DMS 273 treated with DMSO at 0.1 percent for 48 hours (cell line): ENCODE measurements at places on chromosomes 7 and 10.
A peak's percentile ranks its signal among the peaks of the same experiment; 100 is the strongest.

- DNase-seq = no peak
Measured at GRCh38 chr7:90163534-90163933, 9.3 kb downstream of the STEAP1 start.

- DNase-seq = no peak
Measured at GRCh38 chr7:34452363-34452762, 205.7 kb upstream of the NPSR1 start.

DNA sequence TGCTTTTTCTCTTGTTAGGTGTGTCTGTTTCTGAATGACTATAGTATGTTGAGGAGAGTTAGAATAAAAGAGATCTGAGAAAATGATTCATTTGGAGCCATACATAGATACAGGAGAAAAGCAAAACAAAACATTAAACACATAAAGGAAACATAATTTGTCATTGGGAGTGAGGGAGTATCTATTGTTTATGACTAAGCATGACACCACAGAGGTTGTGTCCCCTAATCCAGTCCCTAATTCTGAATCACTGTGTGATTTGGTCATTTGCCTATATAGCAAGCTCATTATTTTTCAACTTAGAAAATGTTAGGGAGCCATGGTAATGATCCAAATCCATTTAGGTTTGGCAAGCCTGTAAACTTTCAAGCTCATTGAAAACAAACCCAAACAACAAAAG, 132.3 kb upstream of the BMPER start:
- DNase-seq = no peak

- DNase-seq = no peak
Measured at GRCh38 chr10:494149-494542, 195.3 kb downstream of the DIP2C start.

GRCh38 chr7:79806161-79806734, 328.4 kb upstream of the GNAI1 start:
- no peak for DNase-seq

DNA sequence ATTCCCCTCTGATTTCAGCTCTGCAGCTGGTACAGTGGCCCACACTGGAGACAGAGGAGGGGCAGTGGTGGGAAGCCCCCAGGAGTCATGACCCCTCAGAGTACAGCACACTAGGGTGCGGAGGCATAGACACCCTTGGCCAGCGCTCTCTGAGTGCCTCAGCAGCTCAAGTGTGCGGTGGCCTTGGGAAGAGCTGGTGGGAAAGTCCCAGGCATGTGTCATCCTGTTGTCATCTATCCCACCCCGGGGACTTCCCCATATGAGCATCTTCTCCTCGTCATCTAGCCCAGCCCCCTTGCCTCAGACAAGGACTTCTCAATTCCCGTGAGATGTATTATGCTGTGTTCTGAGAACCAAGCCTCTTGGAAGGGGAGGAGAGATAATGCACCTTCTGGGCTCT, 15.6 kb upstream of the PPIF start:
- no peak for DNase-seq

GRCh38 chr10:96124230-96125141, 5.6 kb upstream of the ZNF518A start:
- no peak for DNase-seq

DNA sequence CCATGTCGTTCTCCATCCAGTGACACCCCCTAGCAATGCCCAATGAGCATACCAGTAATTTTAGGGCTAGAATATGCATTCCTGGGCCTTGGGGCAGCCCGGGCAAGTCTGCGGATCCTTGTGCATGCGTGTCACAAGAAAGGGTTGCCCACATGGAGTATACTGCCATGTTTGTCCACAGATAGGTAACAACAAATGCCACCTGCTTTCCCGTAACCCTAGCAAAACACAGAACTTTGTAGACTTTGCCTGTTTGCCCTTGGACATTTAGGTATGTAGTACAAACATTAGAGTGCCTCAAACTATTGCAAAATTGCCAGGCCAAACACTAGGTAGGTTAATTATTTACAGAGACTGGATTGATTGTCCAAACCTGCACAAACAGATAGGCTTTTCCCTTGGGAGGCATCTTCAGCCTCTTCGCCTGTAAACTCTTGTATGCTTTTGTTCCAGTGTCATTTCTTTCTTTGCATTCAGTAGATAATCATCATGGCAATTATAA, 117.0 kb downstream of the ADCY1 start:
- DNase-seq = no peak

GRCh38 chr10:125591886-125592285, 91.1 kb downstream of the TEX36 start:
- DNase-seq = no peak

DNA sequence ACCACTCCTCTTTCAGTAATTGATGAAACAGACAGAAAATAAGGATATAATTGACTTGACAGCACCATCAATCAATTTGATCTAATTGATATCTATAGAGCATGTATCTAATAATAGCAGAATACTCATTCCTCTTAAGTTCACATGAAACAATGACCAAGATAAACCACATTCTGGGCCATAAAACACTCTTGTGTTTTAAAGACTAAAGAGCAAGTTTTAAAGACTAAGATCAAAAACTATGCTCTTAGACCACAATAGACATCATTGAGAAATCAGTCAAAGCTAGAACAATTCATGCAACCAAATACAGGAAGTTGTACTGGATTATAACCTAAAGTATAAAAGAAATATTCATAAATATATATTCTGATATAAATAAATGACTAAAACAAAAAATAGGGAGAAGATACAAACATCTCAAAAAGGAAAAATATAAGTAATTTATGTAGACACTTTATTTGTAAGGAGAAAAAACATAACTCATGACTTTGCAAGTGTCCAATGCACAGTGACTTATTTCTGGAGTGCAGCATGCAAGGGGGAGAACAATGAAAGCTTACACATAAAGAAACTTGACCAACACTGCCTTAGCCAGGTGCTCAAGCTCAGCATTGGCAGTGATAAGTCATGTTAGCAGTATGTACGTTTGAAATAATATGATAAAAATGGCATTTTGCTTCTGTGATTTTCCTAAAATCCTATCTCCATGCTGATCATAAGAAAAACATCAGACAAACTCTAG, 312.7 kb upstream of the IGFBP3 start:
- no peak for DNase-seq

DNA sequence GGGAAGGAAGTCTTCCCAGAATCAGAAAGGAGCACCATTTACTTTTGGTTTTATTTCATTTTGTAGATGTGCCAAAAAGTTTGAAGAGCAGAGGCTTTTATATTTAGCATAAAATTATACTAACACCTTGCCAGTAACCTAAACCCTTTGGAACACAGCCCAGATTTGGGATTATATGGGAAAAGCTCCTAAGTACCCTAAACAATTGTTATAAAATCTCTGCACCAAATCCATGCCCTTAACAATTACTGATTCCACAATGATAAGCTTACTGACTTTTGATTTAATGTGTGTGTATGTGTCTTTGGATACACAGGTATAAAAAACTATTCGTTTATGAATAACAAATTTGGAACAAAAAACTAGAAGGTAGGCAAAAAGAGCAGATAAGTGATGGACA, 39.0 kb upstream of the TMEM229A start:
- no peak for DNase-seq

- no peak for DNase-seq
Measured at GRCh38 chr10:51698473-51699063, 827 bp downstream of the CSTF2T start.

DNA sequence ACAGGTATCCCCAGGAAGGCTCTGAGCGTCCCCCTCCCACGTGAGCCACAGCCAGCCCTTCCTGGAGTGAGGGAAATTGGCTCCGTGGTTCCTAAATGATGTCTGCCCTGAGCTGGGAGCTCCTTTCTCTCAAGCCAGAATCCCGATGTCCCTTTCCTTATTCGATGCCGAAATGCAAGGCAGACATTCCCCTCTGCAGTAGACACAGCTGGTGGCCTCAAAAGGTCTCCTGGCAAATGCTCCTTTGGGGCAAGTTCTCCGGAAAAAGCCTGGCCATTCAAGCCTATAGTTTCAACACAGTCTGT, 98.9 kb downstream of the HIP1 start:
- no peak for DNase-seq

GRCh38 chr10:27857616-27858015, 112.0 kb upstream of the MKX start:
- no peak for DNase-seq

- DNase-seq = no peak
Measured at GRCh38 chr7:148624735-148625134, 34.2 kb downstream of the C7orf33 start.

- DNase-seq = peak; percentile 61
Measured at GRCh38 chr10:76396134-76396533, 964.7 kb downstream of the LRMDA start.

DNA sequence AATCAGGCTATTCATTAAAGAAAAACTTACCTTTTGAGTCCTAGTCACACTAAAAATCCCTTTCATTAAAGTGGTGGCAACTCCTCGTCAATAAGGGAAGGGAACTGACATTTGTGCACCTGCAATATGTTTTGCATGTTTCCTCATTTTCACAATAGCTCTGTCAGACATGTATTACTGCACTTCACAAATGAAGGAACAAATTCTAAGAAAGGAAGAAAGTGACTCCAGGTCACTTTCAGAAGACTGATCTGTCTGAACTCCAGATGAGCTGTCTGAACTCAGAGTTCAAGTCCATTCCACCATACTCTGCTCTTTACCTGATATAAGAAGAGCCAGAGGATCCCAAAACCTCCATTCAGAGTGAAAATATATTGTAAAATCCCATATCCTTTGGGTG, 50.3 kb upstream of the GSAP start:
- DNase-seq = no peak

DNA sequence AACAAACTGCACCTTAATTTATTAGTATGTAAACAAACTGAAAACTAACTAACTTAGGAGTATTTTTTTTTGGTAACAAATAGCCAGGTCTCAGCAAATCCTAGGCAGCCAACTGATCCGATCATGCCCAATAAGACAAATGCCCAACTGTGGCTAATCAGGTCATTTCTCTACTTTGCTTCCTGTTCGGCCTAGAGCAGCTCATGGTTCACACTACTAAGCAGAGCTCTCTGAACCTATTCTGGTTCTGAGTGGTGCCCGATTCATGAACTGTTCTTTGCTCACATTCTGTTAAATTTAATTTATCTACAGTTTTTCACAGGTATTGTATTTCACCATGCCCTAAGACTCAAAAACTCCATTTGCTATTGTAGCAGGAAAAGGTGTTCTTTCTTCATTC, 55.1 kb downstream of the CCDC3 start:
- DNase-seq = no peak

- no peak for DNase-seq
Measured at GRCh38 chr10:58827381-58827780, 314.7 kb downstream of the BICC1 start.
